ENCODE measurements at places on chromosomes 11 and 22. TPM values are rescaled to one million over a fixed set of nuclear protein-coding genes. Genes with fewer than 3 reads are reported as not detected.

The CABP7 gene
- 2.6 TPM for total RNA-seq

- no peaks in the 10 kb centered on the region for H3K36me3 ChIP-seq
- no peak overlapping the region for H3K27ac ChIP-seq
- H3K4me3 ChIP-seq = no peak overlapping the region
- H3K27me3 ChIP-seq = no peaks in the 10 kb centered on the region
- DNase-seq = no peak
Measured at GRCh38 chr11:128928400-128928799, 14.3 kb downstream of the TP53AIP1 start.

- H3K27me3 ChIP-seq = no peaks in the 10 kb centered on the region
- H3K4me1 ChIP-seq = peaks cover 43% of the 10 kb centered on the region
- no peak overlapping the region for H3K4me3 ChIP-seq
Measured at GRCh38 chr11:6328321-6328720, 8.0 kb upstream of the CAVIN3 start.

The OR51B2 gene
- total RNA-seq = 0.78 TPM

The GGTLC2 gene
- total RNA-seq = not detected

The APOA4 gene
- total RNA-seq = not detected

The SVIP gene
- total RNA-seq = 9.9 TPM

DNA sequence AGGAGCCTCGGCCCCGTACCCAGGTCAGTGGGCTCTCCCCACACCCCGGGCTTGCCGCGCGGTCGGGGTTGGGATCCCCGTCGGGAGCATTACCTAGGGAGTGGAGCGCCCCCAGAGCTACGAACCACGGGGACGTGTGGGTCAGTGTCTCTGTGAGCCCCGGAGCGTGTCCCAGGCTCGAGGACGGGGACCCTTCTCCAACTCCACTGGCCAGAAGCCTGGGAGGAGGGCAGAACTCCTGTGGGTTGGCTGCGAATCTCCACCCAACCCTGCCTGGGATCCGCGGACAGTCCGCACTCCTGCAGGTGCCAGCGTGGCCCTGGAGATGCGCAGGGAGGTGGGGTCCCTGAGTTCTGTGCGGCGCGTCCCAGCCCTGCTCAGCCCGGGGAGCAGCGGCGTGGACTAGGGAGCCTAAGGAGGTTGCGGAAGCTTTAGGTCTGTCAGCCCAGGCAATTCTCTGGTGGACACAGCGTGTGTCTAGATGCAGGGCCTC is 346 bp downstream of the PPFIBP2 start:
- no peaks in the 10 kb centered on the region for H3K27me3 ChIP-seq
- H3K27ac ChIP-seq = peak overlapping the region; percentile 73
- no peaks in the 10 kb centered on the region for H3K36me3 ChIP-seq
- no peak for DNase-seq
- peak overlapping the region; percentile 71 for H3K4me3 ChIP-seq
- H3K4me1 ChIP-seq = peaks cover 36% of the 10 kb centered on the region

DNA sequence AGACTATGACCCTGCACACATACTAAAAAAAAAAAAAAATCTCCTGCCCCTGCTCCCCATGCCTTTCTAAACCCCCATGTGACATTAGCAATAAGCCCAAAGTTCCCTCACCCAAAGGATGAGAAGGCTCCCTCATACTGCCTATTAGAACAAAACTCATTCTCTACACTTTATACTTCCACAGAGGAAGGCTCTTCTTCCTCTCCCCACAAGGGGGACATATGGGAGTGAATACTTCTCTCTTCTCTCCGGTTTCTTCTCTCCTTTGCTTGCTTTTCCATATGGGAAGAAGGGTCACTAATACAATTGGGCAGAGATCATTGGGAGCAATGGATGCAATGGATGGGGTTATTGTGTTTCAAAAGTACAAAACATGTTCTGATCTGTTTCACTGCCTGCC is 3.3 kb downstream of the OR52L1 start:
- no peak overlapping the region for H3K4me3 ChIP-seq
- no peak for DNase-seq
- no peak overlapping the region for H3K27ac ChIP-seq

The FSHB gene
- total RNA-seq = not detected

The CARNS1 gene
- 2.1 TPM for total RNA-seq

DNA sequence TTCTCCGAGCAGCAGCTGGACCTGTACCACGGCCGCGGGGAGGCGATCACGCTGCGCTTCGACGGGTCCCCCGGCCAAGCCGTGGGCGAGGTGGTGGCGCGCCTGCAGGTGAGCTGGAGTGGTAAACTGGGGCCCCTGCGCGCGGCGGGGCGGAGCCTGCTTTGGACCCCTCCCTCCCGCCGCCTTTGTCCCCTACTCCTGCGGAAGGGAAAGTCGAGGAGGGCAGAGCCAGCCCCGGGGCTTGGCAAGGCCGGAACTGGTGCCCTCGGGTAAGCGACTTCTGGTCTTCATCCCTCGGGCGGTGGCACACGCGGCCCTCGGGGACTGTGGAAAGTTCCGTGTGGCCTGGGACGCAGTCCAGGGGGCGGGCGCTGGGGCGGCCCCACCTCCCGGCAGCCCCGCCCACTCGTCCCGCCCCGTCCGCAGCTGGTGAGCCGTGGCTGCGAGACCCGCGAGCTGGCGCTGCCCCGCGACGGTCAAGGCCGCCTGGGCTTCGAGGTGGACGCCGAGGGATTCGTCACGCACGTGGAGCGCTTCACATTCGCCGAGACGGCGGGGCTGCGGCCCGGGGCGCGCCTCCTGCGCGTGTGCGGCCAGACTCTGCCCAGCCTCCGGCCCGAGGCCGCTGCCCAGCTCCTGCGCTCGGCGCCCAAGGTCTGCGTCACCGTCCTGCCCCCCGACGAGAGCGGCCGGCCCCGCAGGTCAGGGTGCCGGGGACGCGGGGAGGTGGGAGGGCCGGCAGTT is 9.2 kb downstream of the SIPA1 start:
- H3K27ac ChIP-seq = no peak overlapping the region
- no peaks in the 10 kb centered on the region for H3K27me3 ChIP-seq
- peaks cover 24% of the 10 kb centered on the region for H3K4me1 ChIP-seq
- no peak overlapping the region for H3K4me3 ChIP-seq
- DNase-seq = peak; percentile 70
- no peaks in the 10 kb centered on the region for H3K36me3 ChIP-seq

DNA sequence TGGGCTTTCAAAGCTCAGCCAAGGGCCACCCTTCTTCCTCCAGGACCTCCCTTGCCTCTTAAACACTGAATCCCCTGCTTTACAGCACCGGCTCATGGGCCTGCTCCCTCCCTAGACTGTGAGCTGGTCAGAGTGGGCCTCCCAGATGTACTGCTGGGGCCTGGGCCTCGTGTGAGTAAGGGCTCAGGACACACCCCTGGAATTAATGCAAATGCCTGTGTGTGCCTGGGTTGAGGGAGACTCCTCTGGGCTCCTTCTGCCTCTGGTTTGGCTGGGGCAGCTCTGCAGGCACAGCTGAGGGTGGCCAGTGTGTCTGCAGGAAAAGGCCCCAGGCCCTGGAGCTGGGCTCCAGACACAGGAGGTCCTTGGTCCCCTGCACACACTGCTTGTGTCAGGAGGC is 24.2 kb downstream of the ALX4 start:
- no peaks in the 10 kb centered on the region for H3K27me3 ChIP-seq
- H3K4me1 ChIP-seq = no peaks in the 10 kb centered on the region
- no peak for DNase-seq
- H3K4me3 ChIP-seq = no peak overlapping the region
- H3K36me3 ChIP-seq = no peaks in the 10 kb centered on the region

GRCh38 chr11:117842131-117842941 is 17.8 kb upstream of the FXYD2 start:
- no peak overlapping the region for H3K27ac ChIP-seq
- no peaks in the 10 kb centered on the region for H3K36me3 ChIP-seq
- H3K4me3 ChIP-seq = no peak overlapping the region
- peaks cover 12% of the 10 kb centered on the region for H3K4me1 ChIP-seq
- no peaks in the 10 kb centered on the region for H3K27me3 ChIP-seq

- no peak overlapping the region for H3K27ac ChIP-seq
- no peak overlapping the region for H3K4me3 ChIP-seq
- no peaks in the 10 kb centered on the region for H3K27me3 ChIP-seq
- no peaks in the 10 kb centered on the region for H3K36me3 ChIP-seq
Measured at GRCh38 chr11:9576701-9577381, 3.4 kb downstream of the WEE1 start.

The FGF4 gene
- not detected for total RNA-seq

GRCh38 chr22:49948958-49949913 is 11.3 kb upstream of the PIM3 start:
- H3K4me3 ChIP-seq = no peak overlapping the region
- H3K27ac ChIP-seq = peak overlapping the region; percentile 99
- H3K27me3 ChIP-seq = no peaks in the 10 kb centered on the region

Measured in body of pancreas (tissue), 4 donors.